Smooth muscle cell of the umbilical artery (primary cell): ENCODE measurements at places on chromosomes 7 and 10. TPM values are rescaled to one million over a fixed set of nuclear protein-coding genes. Genes with fewer than 3 reads are reported as not detected.

DNAH11 gene
- total RNA-seq = 1.2 and 3.0 TPM in 2 replicates

PRKG1 gene
- 40.7 and 57.0 TPM in 2 replicates for total RNA-seq

GIGYF1 gene
- 11.3 and 14.4 TPM in 2 replicates for total RNA-seq

OR6V1 gene
- not detected in 2 replicates for total RNA-seq

LRRC18 gene
- total RNA-seq = not detected in 2 replicates

PTPN20 gene
- total RNA-seq = 0.59 and 2.4 TPM in 2 replicates

REEP3 gene
- 49.0 and 64.9 TPM in 2 replicates for total RNA-seq

FAM241B gene
- total RNA-seq = 0.89 and 1.3 TPM in 2 replicates

PDK4 gene
- total RNA-seq = under 0.01 TPM in 1 of 2 replicates, not detected in the other

TLX1 gene
- total RNA-seq = not detected in 2 replicates

IFIT1B gene
- not detected in 2 replicates for total RNA-seq

SAMD9 gene
- total RNA-seq = 10.4 and 11.9 TPM in 2 replicates

DNTT gene
- total RNA-seq = not detected in 2 replicates

OR2A1 gene
- under 0.01 TPM in 1 of 2 replicates, not detected in the other for total RNA-seq

AKR1D1 gene
- total RNA-seq = not detected in 2 replicates
